ENCODE measurements at places on chromosomes 11 and 22. TPM values are rescaled to one million over a fixed set of nuclear protein-coding genes. Genes with fewer than 3 reads are reported as not detected.

Gene MS4A4E
- not detected for total RNA-seq

DNA sequence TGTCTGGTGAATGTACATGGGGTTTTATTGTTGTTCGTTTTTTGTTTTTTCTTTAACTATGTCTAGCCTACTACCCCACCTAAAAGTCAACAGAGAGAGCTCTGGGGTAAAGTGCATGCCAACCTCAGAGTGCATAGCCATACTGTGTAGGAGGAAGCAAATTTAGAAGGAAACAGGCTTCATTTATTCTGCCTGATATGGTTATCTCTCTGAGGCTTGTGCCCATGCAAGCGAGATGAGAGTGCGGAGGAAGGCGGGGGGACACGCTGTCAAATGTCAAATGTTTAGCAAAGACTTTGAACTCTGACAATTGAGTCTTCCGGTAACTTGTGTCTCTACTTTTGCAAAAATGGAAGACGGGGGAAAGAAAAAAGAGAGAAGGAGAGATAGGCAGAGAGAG lies 295.5 kb downstream of the ETS1 start:
- DNase-seq: no peak

- DNase-seq: no peak
Measured at GRCh38 chr11:120794748-120795147, 229.2 kb upstream of the TBCEL start.

Gene KDM4E
- not detected for total RNA-seq

DNA sequence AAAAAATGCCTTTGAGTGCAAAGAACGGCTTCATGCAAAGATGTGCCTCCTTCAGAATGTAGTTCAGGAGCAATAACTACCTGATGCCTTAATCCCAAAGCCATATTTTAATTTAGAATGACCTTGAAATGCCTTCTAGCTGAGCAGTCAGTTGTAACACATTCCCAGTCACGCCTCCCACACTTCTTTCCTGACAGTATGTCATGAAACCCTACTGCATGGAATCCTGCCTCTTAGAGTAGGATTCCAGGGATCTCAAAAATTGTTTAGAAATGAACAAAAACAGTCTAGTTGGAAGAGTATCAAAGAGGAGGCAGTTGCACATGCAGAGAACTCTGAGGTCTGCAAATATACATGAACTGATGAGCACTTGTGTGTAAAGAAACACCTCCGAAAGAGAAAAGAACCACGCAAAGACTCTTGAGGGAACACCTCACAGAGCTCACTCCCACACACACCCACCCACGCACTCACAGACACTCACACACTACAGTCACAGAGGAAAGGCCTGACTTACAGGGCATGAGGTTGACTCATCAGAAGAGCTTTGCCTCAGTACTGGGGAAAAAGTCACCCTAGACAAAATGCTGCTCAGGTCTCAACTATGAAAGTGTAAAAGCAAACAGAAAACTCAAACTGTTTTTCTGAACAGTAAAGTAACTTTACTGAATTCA lies 77.4 kb downstream of the GGTLC2 start:
- DNase-seq: no peak

- no peak for DNase-seq
Measured at GRCh38 chr11:7651700-7652099, 21.6 kb downstream of the CYB5R2 start.

DNA sequence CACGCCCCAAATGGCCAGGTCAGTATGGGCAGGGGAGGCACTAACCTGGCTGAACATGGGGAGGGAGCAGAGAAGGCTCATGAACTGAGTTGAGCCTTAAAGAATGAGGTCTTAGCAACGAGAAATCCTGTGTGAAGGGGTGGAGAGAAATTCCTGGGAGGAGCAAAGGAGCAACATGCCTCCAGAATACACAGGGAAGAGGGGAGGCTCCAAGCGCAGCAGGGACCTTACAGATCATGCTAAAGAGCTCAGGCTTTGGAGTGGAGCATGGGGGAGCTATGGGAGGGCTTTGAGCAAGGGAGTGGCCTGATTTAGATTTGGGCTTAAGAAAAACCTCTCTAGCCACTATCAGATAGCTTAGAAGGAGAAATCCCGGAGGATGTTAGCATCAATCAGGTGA lies 88.1 kb downstream of the MN1 start:
- DNase-seq: no peak

Gene CYB561A3
- 46.1 TPM for total RNA-seq

Gene STIP1
- 219 TPM for total RNA-seq

- DNase-seq: no peak
Measured at GRCh38 chr11:11500744-11501487, 120.9 kb downstream of the GALNT18 start.

DNA sequence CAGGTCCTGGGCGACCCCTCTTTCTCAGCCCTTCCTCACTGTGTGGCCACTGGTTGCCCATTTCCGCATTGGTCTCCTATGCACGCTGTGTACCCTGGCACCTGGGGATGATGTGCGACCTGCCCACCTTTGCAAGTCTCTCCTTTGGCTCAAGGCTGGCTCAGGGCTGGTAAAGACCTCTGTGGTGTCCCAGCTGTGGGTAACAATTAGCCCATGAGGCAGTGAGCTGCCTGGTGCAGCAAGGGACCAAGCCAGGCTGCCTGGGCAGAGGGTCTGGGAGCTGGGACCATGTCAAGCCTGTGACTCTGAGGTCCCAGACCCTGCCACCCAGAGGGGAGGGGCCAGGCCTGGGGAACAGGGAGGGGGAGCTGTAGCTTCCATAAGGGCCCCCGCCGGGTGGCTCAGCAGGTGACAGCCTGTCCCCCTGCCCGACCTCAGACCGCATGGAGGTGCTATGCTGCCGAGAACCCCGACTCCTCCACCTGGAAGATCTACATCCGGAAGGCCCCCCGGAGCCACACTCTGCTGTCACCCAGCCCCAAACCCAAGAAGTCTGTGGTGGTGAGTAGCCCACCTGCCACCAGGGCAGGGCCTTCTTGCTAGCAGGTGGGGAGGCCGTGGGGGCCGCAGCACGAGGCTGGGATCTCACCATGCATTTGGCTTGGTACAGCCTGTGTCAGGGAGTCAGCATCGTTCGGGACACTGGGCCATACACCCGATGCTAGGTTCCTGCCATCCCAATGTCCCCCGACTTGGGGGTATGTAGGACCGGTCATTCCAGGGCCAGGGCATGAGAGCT lies 112.5 kb downstream of the KCNQ1OT1 start:
- DNase-seq: no peak

GRCh38 chr11:75351541-75351790 lies at the start of gene ARRB1:
ARRB1 (minus strand) TSS chr11:75351661; CDS start chr11:75351607, 54 bp downstream.
- DNase-seq: no peak

- no peak for DNase-seq
Measured at GRCh38 chr11:57155400-57155799, 26.4 kb upstream of the LRRC55 start.

- DNase-seq: no peak
Measured at GRCh38 chr11:134119094-134119493, 50.2 kb downstream of the JAM3 start.

- no peak for DNase-seq
Measured at GRCh38 chr11:125253795-125254525, 89.4 kb downstream of the PKNOX2 start.

DNA sequence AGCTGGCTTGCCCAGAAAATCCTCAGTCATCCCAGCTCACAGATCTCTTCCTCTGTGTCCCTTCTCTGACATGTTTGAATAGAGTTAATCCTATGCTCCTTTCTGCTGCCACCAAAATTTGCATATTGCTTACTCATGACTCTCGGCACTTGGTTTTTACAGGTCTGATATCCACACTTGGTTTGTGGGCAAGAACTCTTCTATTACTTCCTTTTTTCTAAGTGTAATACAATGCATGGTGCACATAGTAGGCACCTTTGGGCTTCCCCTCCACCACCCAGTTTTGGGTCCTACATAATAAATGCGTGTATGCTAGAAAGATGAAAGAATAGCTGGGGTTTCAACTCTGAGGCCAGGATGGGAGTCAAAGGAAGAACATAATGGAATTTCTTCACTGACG lies 69.7 kb upstream of the GRK3 start:
- no peak for DNase-seq

DNA sequence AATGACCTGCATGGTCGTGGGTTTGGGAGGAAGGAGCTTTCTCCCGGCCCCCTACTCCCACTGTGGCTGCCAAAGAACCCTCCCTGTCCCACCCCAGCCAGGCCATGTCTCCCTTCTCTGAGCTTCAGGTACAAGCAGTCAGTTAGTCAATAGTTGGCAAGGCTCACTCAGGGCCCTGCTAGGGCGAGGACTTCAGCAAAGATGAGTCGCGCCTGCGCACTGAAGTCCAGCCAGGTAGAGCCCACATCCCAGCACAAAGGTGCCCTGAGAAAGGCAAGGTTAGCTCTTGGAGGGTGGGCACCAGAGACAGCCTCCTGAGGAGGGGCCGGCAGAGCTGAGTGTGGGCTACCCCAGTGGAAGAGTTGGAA lies 11.1 kb downstream of the C11orf86 start:
- no peak for DNase-seq

- no peak for DNase-seq
Measured at GRCh38 chr11:10683429-10683828, 10.1 kb downstream of the IRAG1 start.

DNA sequence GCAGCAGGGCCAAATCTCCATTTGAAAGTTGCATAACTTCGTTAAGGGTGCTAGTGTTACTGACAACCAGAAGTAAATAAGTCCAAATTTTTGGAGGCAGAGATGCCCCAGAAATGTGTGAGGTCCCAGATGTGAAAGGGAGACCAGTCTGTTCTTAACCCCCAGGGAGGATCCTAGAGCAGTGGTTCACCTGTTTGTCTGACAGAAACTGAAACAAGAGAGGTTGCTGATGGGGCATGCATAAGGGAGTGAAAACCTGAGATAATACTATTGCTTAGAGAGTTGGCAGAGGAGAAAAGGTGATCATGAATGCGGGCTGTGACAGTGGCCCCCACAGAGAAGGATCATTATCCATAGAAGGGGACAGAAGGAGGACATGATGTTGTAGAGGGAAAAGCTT lies 3.8 kb downstream of the CBLIF start:
- DNase-seq: no peak

DNA sequence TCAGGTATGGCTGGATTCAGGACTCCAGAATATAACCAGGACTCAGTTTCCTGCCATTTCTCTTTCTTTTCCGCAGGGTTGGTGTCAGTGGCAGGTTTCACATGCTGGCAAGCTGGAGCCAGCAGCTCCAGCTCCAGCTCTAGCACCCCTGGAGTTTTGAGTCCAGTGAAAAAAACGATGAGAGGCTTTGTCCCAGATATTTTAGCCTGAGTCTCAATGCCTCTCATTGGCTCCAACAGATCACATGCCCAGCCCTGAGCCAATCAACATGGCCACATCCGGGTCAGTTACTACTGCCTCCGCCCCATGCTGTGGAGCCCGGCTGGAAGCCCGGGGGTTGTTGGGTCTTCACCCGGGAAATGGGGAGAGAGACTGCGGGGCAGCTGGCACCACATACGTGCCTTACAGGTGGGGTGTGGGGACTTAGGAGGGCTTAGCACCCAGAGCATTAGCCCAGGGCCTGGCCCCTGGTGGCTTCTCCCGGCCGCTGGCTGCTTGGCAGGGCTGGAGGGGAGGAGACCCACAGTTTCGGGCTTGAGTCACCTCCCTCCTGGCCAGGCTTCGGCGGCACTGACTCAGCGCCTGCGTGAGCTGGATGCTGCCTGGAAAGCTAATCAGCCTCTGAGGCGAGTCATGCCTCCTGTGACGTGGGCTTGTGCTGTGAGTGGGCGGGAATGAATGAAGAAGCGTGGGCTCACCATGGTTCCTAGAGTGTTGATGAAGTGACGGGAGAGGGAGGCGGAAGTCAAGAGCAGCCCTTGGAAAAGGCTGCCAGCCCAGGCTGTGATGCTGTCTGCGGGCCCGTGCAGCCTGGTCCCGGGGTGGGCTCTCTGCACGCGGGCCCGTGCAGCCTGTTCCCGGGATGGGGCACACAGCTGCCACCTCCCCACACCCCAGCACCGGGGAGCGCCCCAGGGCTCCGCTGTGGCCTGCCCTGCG lies 15.3 kb upstream of the MRTFA start:
- DNase-seq: peak; percentile 91

DNA sequence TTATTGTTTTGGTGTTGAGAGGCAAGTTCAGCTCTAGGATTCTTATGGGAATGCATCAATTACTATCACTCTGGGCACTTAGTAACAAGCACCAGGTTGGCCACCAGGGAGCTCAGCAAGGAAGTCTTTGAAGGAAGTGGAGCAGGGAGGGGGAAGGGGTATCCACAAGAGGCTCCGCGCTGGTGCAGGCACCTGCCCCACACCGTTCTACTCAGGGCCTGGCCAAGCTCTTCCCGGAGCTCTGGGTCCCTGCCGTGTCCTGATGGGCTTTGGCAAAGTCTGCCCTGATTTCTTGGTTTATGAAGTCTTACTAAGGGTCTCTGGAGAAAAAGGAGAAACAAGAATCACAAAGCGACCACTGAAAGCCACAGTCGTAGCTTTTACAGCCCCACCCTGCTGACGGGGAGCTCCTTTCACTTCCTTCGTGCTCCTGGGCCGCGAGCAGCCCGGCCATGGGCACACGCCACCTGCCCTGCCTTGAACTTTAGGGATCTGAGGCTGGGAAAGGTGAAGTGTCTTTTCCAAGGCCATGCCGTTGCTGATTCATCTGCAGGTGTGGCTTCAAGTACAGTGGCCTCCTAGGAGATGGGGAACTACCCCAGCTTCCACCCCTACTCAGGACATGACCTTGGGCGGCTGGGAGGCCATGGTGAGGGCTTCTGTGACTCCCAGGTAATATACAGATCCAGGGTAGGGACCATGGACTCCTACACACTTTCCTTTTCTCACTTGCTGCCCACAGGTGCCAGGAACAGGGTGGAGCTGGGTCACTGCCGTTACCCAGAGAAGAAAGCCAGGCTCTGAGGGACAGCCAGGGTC lies 15.9 kb upstream of the LRRC32 start:
- DNase-seq: no peak

Gene FHIP1B
- 16.1 TPM for total RNA-seq

- no peak for DNase-seq
Measured at GRCh38 chr11:10327254-10327653, 22.4 kb downstream of the ADM start.

DNA sequence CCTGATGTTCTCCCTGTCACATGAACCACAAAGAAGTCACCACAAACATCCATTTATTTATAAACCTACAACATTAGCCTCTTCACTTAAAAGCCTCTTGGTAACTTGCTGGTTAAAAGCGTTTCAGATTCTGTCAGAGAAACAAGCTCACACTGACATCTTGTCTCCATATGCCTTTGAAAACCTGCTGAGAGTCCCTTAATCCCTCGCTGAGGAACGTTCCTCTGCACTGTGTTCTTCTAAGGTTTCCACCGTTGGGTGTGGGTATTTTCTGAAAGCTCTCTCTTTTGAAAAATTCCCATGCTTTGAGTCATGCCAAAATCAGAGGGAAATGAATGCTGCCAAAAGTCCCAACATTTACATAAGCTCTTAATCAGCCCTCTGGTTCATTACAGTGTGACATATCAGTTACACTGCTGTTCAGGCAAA lies 149.8 kb downstream of the CCDC34 start:
- peak; percentile 44 for DNase-seq

Gene SERGEF
- total RNA-seq: 8.0 TPM

Gene SAMM50
- total RNA-seq: 47.7 TPM

- peak; percentile 25 for DNase-seq
Measured at GRCh38 chr11:76512851-76513653, 68.2 kb downstream of the EMSY start.

- DNase-seq: no peak
Measured at GRCh38 chr11:7509966-7510365, 3.8 kb upstream of the PPFIBP2 start.

- no peak for DNase-seq
Measured at GRCh38 chr11:94785509-94785908, 17.4 kb downstream of the AMOTL1 start.

Gene OR1S1
- not detected for total RNA-seq

Measured in glomerular endothelial cell (primary cell).